CD4-positive, alpha-beta T cell treated with Interleukin-4 for 1 hour (primary cell): ENCODE measurements at places on chromosomes 3 and 15.
A peak's percentile ranks its signal among the peaks of the same experiment; 100 is the strongest.

- no peak for DNase-seq
Observed at GRCh38 chr3:158395421-158395820, 175.6 kb upstream of the MLF1 start.

DNA sequence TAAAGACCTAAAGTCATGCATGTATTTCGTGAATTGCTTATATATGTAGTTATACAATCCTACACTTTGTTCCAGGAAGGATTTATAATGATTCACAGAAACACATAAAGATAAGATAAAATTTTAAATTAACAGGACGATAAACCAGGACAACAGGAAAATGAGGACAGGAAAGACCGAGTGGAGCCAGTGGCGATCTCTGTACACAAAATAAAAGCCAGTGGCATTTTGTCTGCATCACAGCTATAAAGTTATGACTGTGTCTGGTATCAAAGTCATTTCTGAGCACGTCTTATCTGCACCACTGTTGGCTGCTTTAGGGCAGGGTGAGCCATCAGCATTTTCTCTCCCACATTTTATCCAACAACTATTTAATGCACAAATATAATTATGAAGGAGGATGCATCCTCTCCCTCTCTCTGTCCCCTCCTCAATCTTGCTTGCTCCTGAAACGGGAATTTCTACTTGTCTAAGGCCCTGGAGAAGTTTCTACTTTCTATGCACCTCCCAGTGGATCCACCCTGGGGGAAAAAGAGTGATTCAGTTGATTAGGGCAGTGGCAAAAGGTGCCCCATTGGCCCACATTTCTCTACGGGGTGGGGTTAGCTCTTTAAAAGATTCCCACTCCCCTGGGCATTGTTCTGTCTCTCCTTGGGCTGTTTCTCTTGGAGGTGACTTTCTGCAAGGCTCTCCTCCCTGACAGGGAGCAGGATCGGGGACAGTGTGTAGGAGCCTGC, 159.4 kb upstream of the UBE2E1 start:
- no peak for DNase-seq

DNA sequence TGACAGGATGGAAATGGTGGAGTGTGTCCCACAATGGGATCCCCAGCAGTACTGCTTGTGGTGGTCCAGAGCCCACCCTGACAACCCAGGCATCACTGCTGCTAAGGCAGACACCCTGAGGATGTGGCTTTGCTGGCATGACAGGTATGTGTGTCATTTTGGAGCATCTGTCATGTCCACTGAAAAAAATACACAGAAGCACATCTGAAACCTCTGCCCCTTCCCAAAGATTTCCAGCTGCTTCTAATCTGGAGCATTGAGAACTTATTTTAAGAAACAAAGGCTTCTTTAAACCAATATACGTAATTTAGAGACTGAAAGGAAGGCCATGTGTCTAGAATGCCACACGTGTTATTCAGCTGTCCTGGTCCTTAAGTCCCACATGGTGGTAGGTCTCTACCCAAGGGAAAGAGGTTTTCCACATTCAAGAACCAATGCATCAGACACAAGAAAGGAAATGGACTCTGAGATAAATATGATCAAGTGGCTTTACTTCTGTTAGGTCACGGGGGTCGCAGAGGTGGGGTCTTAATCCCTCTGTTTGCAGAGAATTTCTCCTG, 88.3 kb downstream of the PDZRN3 start:
- no peak for DNase-seq

GRCh38 chr15:74402873-74403587, 30.7 kb downstream of the SEMA7A start:
- DNase-seq, result peak; percentile 51

- peak; percentile 69 for DNase-seq
Observed at GRCh38 chr3:48429317-48429959, 448 bp downstream of the PLXNB1 start.

GRCh38 chr15:44591326-44591725, 54.4 kb downstream of the EIF3J start:
- DNase-seq, result no peak

DNA sequence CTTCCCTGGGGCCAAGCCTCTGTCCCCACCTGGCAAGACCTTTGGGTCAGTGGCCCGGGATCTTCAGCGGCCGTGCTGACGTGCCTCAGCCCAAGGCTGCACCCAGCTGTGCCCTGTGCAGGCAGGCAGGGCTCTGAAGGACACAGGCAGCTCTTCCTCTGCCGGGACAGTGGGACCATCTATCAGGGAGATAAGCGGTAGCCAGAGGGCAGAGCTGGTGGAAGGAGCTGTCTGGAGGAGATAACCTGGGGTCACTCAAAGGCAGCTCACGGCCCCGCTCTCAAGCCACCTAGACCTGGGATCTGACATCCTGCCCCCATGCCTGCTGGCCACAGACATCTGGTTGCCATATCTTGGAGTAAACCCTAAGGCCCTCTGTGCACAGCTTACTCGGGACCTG, 27.3 kb downstream of the DUSP7 start:
- no peak for DNase-seq

GRCh38 chr3:32422943-32423342, 31.3 kb downstream of the CMTM7 start:
- no peak for DNase-seq

GRCh38 chr3:153601374-153601853, 439.4 kb downstream of the RAP2B start:
- DNase-seq, result no peak

GRCh38 chr15:58977887-58978286, 9.6 kb upstream of the RNF111 start:
- no peak for DNase-seq

- no peak for DNase-seq
Observed at GRCh38 chr3:29679944-29680343, 399.1 kb downstream of the RBMS3 start.

GRCh38 chr3:16264174-16264707, 502 bp downstream of the DPH3 start:
- DNase-seq, result no peak

DNA sequence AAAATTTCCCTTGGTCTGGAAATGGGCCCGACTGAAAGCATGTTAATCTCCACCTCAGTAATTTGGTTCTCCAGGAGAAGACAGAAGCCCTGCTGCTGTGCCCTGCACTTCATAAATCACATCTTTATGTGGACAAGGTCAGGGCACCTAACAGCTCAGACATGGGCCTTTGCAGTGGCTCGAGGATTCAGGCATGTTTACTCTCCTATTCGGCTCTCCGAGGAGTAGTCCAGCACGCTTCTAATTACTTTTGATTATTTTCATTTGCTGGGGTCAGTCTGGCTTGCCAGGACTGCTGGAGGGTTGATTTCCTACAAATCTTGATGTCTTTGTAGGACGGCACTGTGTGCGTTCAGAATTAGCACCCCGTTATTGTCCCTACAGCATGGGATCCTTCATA, 511.2 kb downstream of the MECOM start:
- no peak for DNase-seq

DNA sequence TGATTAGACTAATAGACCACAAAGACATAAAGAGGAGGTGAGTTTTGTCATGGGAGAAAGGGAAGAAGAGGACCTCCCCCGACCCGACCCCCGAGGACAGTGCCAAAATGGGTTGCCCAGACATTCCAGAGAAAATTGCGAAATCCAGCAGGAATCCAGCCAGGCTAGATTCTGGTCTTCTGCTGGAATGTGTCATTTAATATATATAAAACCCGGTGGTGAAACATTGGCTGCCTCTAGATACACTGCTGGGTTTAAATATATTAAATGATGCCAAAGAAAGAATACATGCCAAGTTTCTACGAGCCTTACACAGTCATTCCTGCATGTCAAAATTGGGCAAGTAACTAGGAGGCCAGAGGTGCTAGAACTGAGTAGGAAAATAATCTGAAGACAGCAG, 45.3 kb upstream of the SPESP1 start:
- DNase-seq, result no peak

- no peak for DNase-seq
Observed at GRCh38 chr15:49492830-49493229, 69.8 kb downstream of the FGF7 start.

- DNase-seq, result no peak
Observed at GRCh38 chr3:116161575-116162525, 283.4 kb downstream of the LSAMP start.

DNA sequence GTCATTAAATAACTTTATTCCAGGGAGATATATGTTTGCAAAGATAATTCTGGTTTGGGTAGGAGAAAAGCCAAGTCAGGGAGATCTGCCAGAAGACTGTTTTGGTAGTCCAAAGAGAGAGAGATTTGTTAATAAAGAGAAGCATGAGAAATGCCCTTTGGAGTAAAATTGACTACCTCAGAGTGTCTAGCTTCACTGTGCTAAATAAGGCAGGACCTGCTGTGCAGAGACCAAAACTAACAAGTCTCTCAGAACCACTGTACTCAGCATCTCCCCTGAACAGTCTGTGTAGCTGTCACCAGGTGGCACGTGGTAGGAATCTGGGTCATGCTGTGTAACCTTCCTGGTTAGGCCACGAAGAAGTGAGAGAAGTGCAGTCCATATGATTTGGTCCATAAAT, 31.6 kb upstream of the SLC35G2 start:
- peak; percentile 41 for DNase-seq

DNA sequence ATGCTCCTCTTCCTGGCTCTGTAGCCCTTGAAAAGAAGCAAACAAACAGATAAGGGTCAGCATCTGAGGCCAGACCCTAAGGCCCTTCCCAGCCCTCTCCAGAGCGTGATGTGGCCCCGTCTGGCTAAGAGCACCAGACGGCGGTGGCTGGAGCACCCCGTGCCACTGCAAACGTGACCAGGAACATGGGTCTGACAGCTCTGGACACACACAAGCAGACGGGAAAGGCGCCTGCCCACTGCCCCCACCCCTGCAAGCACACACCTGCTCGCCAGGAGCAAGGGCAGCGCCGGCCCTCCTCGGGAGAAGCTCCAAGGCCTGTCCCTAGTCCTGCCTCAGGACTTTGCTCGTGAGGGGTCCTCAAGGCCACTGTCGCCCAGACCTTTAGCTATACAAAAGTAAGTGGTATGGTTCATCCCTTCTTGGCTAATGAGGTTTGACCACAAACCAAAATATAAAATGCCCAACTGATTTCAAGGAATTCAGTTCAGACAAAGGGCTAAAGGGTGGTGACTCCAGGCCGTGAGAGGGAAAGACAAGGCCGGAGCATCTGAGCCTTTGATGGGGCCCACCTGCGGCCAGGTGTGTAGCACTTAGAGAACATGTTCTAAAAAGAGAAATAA, 90.4 kb downstream of the XXYLT1 start:
- no peak for DNase-seq

DNA sequence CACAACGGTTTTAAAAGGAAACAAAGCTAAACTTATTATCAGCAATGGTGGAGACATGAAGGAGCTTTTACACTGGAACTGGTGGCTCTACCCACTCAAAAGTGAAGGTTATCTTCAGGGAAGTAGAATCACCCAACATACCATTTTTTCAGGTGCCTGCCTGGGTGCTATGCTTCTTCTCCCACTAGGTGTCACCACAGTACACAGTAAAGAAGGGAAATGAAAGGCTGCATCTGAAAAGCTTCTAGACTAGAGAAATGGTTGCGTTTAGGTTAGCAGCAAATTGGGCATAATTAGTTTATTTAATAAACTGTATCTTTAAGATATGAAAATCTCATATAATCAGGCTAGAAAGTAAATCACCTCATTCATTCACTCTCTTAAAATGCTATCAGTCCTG, 47.0 kb upstream of the SELENOK start:
- peak; percentile 22 for DNase-seq

GRCh38 chr3:192844486-192844765, 73.2 kb downstream of the MB21D2 start:
- DNase-seq, result no peak

- no peak for DNase-seq
Observed at GRCh38 chr15:100919481-100920405, 586 bp downstream of the LRRK1 start.

DNA sequence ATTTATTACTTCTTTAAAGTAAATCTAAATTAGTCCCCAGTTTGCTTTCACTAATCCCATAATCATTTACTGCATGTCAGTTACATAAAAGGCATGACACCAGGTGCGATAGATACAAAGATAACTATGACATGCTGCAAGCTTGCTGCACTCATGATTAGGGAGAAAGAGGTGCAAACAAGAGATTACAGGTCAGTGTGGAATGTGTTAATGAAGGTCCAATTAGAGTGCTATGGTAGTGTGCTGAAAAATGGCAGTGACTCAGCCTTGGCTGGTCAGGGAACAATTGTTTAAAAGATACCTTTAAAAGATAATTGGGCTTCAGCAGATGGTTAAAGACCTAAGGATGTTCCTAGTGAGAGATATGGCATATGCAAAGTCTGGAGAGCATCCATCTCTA, 352.6 kb upstream of the TGFBR2 start:
- no peak for DNase-seq

DNA sequence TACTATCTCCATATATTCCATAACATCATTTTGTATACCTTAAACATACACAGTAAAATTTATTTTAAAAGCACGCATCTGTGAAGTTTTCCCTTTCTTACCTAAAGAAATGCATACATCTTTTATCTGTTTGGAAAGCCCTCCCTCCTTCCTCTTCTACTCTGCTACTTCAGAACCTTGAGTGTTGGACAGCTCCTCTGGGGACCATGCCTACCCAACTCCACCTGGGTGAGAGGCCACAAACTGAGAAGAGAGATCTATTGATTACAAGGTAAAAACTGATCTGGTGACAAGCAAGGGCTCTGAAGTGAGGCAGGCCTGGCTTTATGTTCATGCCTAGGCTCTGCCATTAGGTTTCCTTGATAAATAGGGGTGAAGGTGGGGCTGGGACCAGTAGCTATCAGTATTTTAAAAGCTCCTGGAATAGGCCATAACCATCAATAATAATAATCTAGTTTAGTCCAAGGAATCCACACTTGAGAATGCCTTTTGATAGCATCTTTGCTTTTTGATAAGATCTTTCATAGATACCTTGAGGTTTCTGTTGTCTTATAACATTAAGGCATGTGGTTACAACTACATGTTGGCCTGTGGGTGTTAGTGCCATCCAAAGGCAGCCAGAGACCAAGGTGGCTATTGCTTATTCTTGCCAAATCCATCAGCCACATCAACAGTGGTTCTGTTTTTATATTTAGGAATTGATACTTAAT, 148.8 kb downstream of the KCNMB2 start:
- DNase-seq, result no peak

DNA sequence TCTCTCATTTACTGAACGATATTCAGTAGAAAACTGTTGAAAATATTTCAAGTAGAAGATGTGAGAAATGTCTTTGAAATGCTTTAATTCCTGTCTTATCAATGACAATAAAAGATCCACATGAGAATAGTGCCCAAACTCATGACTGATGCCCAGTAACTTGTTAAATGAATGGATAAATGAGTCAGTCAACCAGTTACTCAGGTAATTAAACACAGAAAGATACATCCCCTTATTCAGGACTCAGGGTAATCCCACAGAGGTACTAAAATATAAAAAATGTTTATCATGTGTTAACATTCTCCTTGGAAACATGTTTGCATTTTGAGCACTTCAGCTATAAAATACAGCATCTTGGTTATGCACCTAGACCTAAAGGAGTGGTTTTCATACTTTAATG, 169.5 kb downstream of the MBNL1 start:
- no peak for DNase-seq

GRCh38 chr3:85051786-85052185, 93.0 kb downstream of the CADM2 start:
- DNase-seq, result no peak

- no peak for DNase-seq
Observed at GRCh38 chr15:70954733-70955132, 62.1 kb downstream of the LRRC49 start.
